ENCODE measurements at places on chromosomes 6 and 20. TPM values are rescaled to one million over a fixed set of nuclear protein-coding genes. Genes with fewer than 3 reads are reported as not detected.

Gene ALDH8A1
- total RNA-seq = not detected

Gene CALHM4
- not detected for total RNA-seq

Gene C20orf141
- 0.47 TPM for total RNA-seq

Gene ADAM33
- 111 TPM for total RNA-seq

Gene KCNQ2
- total RNA-seq = not detected

Gene PRL
- total RNA-seq = not detected

Gene BPI
- 0.12 TPM for total RNA-seq

Gene BEND6
- 11.7 TPM for total RNA-seq

Gene GPR6
- total RNA-seq = not detected

Gene SLC17A3
- total RNA-seq = not detected

Gene EYA4
- total RNA-seq = not detected

Gene PLEKHG1
- 0.58 TPM for total RNA-seq

Gene TMX4
- total RNA-seq = 16.1 TPM

Gene GATA5
- total RNA-seq = 0.77 TPM

Gene ARMH2
- not detected for total RNA-seq

Gene SLC17A9
- 5.0 TPM for total RNA-seq

Gene SOX18
- total RNA-seq = 0.58 TPM

All from pericardium fibroblast (primary cell).